ENCODE measurements at places on chromosomes 3 and 15.

DNA sequence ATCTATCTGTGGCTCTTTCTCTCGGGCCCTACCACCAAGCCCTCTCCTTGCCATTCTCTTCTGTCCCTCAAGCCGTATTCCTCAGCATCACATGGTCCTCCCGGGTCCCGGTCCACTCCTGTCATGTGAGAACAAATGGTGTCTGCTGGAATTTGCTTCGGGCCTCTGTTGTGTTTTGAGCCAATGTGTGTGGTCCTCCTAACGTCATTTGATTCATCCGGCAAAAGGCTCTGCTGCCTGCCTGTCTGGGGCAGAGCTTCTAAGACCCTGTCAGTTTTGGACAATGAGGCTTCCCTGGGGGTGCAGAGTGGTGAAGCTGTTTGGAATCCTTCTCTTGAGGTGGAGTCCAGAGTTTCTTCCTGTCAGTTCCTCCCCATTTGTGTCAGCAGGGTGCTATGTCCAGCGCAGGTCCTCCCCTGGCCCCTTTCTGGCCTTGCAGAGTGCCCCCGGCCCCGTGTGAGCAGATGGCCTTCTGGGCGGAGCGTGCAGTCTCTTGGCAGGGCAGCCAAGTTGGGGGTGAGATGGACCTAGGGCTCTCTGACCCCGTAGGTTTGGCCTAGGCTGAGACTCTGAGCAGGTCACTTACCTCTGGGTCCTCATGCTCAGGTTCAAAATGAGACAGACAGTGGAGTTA, 93.6 kb downstream of the APBA2 start:
- H3K27ac ChIP-seq = no peak overlapping the region
- peak; percentile 23 for DNase-seq
- H3K4me1 ChIP-seq = peaks cover 30% of the 10 kb centered on the region

- peaks cover 9% of the 10 kb centered on the region for H3K36me3 ChIP-seq
- H3K4me1 ChIP-seq = peaks cover 14% of the 10 kb centered on the region
- no peak overlapping the region for H3K4me3 ChIP-seq
Measured at GRCh38 chr3:15659254-15659975, 57.9 kb downstream of the BTD start.

GRCh38 chr3:159803459-159803858, 185.2 kb upstream of the IL12A start:
- H3K27me3 ChIP-seq = peaks cover 5% of the 10 kb centered on the region
- H3K27ac ChIP-seq = no peak overlapping the region
- no peak for DNase-seq
- no peaks in the 10 kb centered on the region for H3K36me3 ChIP-seq
- H3K4me3 ChIP-seq = no peak overlapping the region
- no peaks in the 10 kb centered on the region for H3K4me1 ChIP-seq

GRCh38 chr3:165544432-165544831, 292.8 kb downstream of the BCHE start:
- DNase-seq = no peak
- no peaks in the 10 kb centered on the region for H3K36me3 ChIP-seq
- no peak overlapping the region for H3K27ac ChIP-seq
- no peaks in the 10 kb centered on the region for H3K4me1 ChIP-seq

- H3K4me1 ChIP-seq = peaks cover 13% of the 10 kb centered on the region
- H3K27me3 ChIP-seq = no peaks in the 10 kb centered on the region
- no peak for DNase-seq
- H3K36me3 ChIP-seq = peaks cover 64% of the 10 kb centered on the region
- H3K27ac ChIP-seq = no peak overlapping the region
Measured at GRCh38 chr3:11385891-11386290, 113.7 kb downstream of the ATG7 start.

GRCh38 chr3:120821426-120821825, 78.9 kb downstream of the GTF2E1 start:
- H3K27me3 ChIP-seq = peaks cover 22% of the 10 kb centered on the region
- H3K4me3 ChIP-seq = no peak overlapping the region
- H3K4me1 ChIP-seq = no peaks in the 10 kb centered on the region
- no peak overlapping the region for H3K27ac ChIP-seq

DNA sequence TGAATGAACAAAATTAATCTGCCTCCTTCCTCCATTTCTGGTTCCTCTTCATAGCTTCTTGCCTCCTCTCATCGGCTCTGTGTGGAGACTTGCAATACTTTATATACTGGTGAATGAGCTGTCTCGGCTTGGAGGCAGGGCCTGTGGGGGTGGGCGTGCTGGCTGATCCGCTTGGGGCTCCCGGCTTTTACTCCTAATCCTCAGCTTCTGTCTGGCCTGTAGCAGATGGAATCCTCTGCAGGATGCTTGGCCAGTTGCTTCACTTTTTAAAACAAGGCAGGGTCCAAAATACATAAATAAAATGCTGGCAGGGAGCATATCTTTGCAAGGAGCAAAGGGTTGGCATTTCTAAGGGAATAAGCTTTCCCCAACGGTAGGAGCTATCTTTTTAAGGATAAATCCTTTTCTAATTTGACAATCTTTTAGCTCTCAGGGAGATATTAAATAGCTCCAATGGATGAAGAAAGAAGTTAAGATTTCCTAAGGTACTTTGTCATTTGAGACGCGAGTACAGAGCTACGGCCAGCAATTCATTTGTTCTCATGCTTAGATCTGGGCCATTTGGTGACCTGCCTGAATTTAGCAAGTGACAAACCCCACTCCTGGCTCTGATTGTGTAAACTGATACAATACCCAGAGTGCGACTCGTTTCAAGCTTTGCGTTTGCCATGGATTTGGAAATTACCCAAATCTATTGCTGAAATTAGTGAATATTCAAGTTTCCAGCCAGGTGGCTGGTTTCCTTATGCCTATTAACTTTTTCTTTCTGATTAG, 18.9 kb downstream of the SV2B start:
- H3K4me3 ChIP-seq = no peak overlapping the region
- H3K27ac ChIP-seq = no peak overlapping the region
- H3K4me1 ChIP-seq = peaks cover 3% of the 10 kb centered on the region
- H3K27me3 ChIP-seq = peaks cover 56% of the 10 kb centered on the region
- DNase-seq = no peak

DNA sequence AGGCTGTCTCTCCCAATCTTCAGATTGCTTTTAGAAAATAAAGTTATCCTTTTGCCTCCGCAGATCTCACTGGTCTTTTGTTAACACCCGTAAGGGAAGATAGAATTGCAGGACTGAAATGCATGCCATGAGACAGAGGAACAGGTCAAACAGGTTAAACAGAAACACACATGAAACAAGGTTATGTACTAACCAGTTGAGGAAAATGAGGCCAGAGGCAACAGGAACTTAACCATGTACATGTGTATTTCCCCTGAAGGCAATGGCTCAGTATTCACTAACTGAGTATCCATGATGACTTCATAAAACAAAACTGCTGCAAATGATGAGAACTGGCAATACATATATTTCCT, 169.1 kb upstream of the NSMCE3 start:
- no peaks in the 10 kb centered on the region for H3K4me1 ChIP-seq
- DNase-seq = no peak
- no peak overlapping the region for H3K4me3 ChIP-seq
- H3K27me3 ChIP-seq = peaks cover 20% of the 10 kb centered on the region

DNA sequence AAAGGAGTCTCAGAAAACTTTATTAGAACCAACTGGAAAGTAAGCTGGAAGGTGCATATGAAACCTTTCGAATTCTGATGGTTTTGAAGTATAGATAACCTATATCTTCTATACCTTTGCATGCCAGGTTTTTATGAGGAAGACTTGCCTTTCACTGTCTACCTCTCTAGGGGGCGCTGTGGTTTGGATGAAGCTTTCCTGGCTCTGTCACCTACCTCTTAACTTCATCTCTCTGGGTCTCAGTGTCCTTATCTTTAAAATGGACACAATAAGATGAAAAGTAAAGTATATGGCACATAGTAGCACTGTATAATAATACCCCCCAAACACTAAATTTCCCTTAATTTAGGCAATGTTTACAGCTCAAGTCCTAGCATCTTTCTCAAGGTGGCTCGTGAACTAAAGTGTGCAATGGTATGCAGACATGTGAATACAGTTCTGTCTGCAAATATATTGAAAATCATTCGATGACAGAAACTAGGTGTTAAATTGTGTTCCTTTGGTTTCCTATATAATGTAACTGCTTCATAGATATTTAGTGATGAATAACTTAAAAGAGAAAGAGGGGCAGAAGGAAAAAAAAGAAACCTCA, 314.3 kb downstream of the CHST2 start:
- DNase-seq = no peak
- no peaks in the 10 kb centered on the region for H3K4me1 ChIP-seq
- H3K36me3 ChIP-seq = no peaks in the 10 kb centered on the region

GRCh38 chr3:52065264-52065756, 8.9 kb upstream of the DUSP7 start:
- no peaks in the 10 kb centered on the region for H3K36me3 ChIP-seq
- no peaks in the 10 kb centered on the region for H3K4me1 ChIP-seq
- no peaks in the 10 kb centered on the region for H3K27me3 ChIP-seq
- no peak for DNase-seq
- H3K27ac ChIP-seq = no peak overlapping the region
- no peak overlapping the region for H3K4me3 ChIP-seq

- no peak for DNase-seq
- H3K27ac ChIP-seq = no peak overlapping the region
- H3K4me1 ChIP-seq = peaks cover 9% of the 10 kb centered on the region
- H3K36me3 ChIP-seq = no peaks in the 10 kb centered on the region
Measured at GRCh38 chr3:184539801-184540435, 21.7 kb upstream of the EPHB3 start.

DNA sequence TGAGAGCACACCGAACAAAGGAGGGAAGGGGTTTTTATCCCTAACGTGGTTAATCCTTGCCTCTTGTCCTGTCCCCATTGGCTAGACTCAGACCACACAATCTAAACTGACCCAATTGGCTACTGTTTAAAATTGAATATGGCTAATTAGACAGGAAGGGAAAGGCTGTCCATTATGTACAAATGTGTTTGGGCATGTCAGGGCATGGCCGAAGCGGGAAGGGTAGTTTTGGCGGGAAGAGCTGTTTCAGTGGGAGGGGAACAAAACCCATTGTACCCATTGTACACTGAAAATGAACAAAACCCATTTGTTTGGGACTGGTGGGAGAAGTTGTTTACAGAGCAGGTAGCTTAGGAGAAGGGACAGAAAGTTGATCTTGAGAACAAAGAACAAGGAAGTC, 330.9 kb upstream of the POU1F1 start:
- no peaks in the 10 kb centered on the region for H3K36me3 ChIP-seq
- H3K27me3 ChIP-seq = no peaks in the 10 kb centered on the region
- H3K27ac ChIP-seq = no peak overlapping the region
- H3K4me3 ChIP-seq = no peak overlapping the region
- no peaks in the 10 kb centered on the region for H3K4me1 ChIP-seq

DNA sequence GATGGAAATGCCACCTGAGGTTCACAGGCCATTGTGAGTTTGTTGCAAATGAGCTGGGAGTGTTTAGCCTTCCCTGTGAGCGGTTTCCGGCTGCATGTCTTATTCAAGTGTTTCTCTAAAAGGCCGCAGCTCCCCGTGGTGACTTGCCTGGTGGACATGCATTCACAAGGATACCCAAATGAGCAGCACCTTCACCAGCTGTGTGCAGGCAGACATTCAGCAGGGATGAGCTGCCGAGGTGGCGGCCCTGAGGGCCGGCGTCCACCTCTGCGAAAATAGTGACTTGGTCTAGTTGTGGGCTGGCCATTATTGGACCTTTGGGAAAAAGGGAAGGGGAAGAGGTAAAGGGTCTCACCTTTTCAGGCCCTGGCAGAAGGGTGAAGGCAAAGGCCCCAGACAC, 23.4 kb downstream of the SPSB4 start:
- H3K4me3 ChIP-seq = no peak overlapping the region
- no peak overlapping the region for H3K27ac ChIP-seq
- no peaks in the 10 kb centered on the region for H3K27me3 ChIP-seq
- H3K4me1 ChIP-seq = peaks cover 9% of the 10 kb centered on the region
- H3K36me3 ChIP-seq = no peaks in the 10 kb centered on the region
- DNase-seq = no peak

DNA sequence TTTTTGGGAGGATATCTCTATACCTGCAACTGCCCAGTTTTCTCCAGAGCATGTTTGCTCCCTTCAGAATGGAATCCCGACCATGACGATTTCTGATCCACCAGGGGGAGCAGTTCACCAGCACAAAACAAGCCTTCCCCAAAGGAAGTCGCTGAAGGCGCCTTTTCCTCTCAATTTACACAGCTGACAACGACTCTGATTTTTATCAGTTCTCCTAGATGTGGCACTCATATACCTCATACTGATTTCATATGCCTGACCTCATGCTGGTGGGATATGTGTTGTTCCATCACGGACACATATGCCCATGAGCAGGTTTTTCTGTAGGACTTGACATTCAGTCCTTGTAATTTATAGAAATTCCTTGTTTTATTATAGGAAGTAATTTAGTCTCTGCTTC, 1028.2 kb downstream of the MCTP2 start:
- DNase-seq = peak; percentile 52
- no peak overlapping the region for H3K27ac ChIP-seq
- peaks cover 2% of the 10 kb centered on the region for H3K4me1 ChIP-seq
- no peaks in the 10 kb centered on the region for H3K36me3 ChIP-seq
- H3K27me3 ChIP-seq = peaks cover 54% of the 10 kb centered on the region

GRCh38 chr15:90685591-90686434, 31.3 kb upstream of the BLM start:
- DNase-seq = no peak
- H3K36me3 ChIP-seq = no peaks in the 10 kb centered on the region
- H3K4me1 ChIP-seq = peaks cover 35% of the 10 kb centered on the region
- no peaks in the 10 kb centered on the region for H3K27me3 ChIP-seq

DNA sequence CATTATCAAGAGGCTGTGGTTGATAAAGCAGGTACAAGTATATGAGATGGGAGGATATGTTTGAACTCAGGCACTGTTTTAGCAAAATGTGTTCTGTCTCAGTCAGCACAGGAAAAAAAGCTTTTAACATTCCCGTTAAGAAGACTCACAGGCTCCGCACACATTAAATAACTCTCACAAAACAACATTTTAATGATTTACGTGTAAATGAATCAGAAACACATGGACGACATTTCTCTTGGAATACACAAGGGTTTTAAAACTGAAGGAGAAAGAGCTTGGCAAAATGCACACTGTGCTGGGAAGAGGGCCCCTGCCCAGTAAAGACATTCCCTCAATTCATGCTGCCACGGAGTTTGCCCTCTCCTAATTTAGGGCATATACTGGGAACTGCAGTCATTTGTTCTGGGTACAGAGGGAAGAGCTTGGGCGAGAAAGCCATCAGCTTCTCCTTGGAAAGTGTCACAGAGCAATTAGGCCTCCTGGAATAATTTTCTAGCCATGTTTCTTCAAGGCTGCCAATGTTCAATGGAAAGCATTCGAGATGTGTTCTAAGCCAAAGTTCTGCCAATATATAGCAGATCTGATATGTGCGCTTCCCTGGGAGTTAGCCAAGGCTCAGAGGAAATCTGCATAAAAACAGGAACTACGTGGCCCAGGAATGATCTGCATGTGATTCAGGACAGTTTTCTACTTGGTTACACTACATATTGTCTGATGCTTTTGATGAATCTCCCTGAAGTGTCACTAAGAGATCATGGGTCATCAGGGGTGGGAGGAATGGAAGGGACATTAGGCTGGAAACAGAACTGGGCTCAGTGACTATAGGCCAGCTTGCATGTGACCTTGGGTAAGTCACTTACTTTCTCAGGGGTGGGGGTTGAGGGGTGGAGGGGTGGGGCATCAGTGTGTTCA, 2.2 kb upstream of the MASP1 start:
- H3K27me3 ChIP-seq = peaks cover 45% of the 10 kb centered on the region
- no peak overlapping the region for H3K4me3 ChIP-seq
- peaks cover 7% of the 10 kb centered on the region for H3K4me1 ChIP-seq
- H3K27ac ChIP-seq = no peak overlapping the region
- no peak for DNase-seq

GRCh38 chr15:51133140-51133765, 38.5 kb upstream of the TNFAIP8L3 start:
- peaks cover 12% of the 10 kb centered on the region for H3K27me3 ChIP-seq
- H3K27ac ChIP-seq = no peak overlapping the region
- no peaks in the 10 kb centered on the region for H3K4me1 ChIP-seq
- no peak for DNase-seq
- no peak overlapping the region for H3K4me3 ChIP-seq
- no peaks in the 10 kb centered on the region for H3K36me3 ChIP-seq
